SK-N-SH (cell line): ENCODE measurements at places on chromosomes 16 and 17.

DNA sequence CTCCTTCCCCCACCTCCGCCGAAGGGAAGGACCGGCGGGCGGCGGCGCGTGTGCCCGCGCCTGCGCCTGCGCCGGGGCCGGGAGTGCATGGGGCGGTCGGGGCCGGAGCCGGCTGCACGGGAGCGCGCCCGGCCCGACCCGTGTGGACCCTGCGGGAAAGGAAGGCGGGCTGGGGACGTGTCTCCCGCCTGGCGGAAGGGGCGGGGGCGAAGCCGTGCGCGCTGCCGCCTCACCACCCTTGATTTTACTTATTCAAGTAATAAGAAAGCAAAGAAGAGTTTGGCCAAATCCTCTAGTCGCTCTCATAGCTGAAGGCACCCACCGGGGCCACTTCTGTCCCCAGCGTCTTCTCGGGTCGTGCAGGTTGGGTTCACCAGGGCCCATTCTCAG, 596 bp upstream of the PFN1 start:
- DNase-seq = peak; percentile 95

- no peak for DNase-seq
Observed at GRCh38 chr16:23924128-23924527, 88.3 kb downstream of the PRKCB start.

GRCh38 chr17:59877965-59878364, 14.8 kb downstream of the TUBD1 start:
- no peak for DNase-seq

DNA sequence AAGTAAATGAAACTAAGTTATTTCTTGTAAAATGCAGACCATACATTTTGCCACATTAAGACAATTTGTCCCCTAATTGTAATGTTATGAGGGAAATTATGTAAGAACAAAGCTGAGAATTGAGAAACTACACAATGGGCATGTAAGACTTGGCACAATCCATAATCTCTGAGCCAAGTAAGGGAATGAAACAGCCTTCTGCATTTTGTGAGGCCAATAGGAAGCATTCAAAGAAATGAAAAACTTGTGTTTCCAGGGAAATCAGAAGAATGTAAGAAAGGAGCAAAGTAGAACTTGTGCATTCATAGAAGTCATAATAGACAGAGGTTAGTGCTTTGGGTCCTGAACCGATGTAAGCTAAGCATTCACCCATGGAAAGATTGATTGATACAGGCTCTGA, 1.8 kb downstream of the KRTAP9-4 start:
- no peak for DNase-seq

DNA sequence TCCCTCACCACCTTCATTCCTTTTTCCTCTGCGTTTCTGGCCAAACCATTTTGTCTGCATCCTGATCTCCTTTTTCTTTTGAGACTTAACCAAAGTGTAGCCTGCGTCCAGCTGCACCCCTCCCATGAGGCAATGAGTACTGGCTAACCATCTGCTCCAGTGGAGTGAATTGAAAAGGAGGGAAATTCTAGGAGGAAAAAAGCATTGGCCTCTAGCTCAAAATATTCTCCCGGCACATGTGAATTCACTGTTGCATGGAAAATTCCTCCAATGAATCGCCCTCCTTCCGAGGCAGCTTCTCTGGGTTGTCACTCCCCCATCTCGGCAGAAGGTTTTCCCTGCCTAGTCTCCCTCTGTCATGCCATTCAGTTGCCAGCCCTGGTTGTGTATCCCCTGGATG, 5.6 kb downstream of the RAP1GAP2 start:
- DNase-seq = no peak

GRCh38 chr16:49684696-49685095, 171.2 kb downstream of the ZNF423 start:
- no peak for DNase-seq

GRCh38 chr17:77965352-77965751, 6.8 kb downstream of the TNRC6C start:
- no peak for DNase-seq

GRCh38 chr16:48052731-48053417, 102.9 kb downstream of the ABCC12 start:
- no peak for DNase-seq

DNA sequence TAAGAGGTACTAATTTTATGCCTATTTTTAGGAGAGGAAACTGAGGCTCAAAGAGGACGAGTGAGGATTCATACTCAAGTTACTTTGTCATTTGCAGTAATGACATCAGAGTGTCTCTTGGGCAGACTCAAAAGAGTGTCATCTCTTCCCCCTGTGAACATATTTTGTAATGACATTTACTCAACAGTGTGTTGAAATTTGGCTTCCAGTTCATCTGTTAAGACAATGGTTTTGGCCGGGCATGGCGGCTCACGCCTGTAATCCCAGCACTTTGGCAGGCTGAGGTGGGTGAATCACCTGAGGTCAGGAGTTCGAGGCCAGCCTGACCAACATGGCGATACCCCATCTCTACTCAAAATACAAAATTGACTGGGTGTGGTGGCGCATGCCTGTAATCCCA, 28.9 kb downstream of the WFDC1 start:
- DNase-seq = no peak

DNA sequence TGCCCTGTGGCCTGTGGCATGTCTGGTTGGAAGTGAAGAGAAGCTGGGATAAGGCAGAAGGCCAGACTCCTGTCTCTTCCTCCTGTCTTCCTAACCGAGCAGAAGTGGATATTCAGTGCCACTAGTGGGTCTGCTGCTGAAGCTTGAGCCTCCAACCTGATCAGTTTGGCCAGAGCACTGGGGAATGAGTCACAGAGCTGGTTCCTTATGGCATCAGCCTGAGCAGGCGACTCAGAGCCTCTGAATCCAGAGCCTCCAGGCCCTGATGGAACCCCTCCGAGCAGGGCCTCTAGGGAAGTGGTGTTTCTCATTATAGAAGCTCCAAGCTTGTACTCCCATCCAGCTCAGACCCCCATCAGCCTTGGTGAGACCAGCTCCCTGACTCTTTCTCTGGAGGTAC, 2.0 kb downstream of the WSCD1 start:
- DNase-seq = no peak

- peak; percentile 81 for DNase-seq
Observed at GRCh38 chr17:78925662-78926555, 722 bp upstream of the TIMP2 start.

DNA sequence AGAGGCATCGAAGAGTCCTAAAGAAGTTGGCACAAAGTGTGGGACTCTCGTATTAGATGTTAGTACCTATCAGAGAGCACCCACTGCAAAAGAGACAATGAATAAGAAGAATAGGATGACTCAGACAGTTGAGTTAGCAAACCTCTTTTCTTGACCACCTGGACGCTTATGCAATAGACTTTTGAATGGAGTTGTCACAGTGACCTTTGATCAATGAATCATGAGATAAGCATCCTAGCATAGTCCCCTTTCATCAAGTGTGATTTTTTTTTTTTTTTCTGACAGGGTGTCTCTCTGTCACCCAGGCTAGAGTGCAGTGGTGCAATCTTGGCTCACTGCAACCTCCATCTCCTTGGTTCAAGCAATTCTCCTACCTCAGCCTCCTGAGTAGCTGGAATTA, 1417.9 kb upstream of the GOT2 start:
- no peak for DNase-seq

DNA sequence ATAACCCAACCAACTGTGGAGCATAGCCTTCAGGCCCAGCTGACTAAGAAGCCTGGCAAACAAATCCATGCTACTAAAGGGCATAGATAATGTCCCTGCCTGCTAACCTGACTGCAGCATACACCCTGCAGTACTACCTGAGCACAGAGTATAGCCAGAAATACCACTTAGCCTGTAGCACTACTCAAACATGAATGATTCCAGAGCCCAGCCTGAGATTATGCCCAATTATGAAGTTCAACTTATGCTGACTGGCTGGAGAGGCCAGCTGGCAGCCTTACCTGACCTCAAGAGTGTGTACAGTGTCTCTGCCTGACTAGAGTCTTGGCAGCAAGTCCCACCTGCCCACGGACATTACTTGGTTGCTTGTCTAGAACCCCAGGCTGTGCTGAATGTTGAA, 1265.3 kb downstream of the CDH11 start:
- DNase-seq = no peak

DNA sequence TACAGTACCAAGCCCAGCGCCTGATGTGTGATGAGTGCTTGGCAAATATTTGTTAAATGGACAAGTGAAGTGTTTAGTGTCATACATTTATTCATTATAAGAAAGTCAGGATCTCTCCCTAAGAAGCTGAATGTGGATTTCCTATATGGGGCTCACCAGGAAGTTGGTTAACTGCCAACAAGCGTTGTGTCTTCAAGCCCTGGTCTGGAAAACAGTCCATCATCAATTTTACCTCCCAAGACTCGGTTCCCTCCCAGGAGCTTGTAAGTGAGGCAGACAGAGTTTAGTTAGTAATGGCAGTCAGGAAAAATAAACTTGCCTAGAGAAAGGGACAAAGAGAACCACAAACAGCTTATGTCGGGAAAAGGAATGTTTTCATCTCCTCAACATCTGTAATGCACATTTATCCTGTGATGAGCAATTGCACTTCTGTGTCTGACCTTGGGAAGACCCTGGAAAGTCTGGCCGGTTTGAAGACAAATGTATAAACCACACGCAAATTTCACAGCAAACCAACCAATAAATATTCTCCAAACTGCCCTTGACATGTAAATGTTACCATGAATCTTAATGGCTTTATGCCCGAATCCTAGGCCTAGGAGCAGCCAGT, 28.3 kb downstream of the C16orf95 start:
- no peak for DNase-seq

GRCh38 chr17:11644265-11645212, 46.3 kb downstream of the DNAH9 start:
- peak; percentile 70 for DNase-seq

GRCh38 chr17:60729854-60730253, 52.2 kb downstream of the BCAS3 start:
- no peak for DNase-seq

DNA sequence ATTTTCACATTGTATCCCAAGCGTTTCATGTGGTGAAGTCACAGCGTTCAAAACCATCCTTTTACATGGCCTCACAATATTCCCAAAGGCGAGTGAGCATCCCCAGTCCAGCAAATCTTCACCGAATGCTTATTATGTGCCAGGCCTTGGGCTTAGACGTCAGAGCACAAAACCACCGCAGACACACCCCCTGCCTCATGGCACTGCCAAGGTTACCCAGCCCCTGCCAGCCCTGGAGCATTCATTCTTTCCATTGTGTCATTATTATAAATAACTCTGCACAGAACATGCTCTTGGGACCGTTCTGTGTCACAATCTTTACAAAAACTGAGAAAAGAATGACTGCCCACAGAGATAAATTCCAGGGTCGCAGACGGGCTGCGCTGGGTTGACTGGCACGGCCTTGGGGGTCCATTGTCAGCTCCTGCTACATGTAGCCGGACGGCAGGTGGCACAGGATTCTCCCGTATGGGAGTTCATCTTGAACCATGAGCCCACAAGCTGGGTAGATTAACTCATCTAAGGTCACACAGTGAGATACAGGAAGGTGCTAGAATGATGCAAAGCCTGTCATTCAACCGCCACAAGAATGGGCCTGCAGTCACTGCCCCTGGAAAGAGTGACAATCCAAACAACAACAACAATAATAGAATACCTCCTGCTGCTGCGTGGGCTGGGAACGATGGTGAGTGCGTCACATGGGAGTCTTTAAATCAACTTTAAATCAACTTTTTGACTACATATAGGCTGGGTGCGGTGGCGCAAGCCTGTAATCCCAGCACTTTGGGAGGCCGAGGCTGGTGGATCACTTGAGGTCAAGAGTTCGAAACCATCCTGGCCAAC, 4.5 kb upstream of the NECAB2 start:
- DNase-seq = no peak

DNA sequence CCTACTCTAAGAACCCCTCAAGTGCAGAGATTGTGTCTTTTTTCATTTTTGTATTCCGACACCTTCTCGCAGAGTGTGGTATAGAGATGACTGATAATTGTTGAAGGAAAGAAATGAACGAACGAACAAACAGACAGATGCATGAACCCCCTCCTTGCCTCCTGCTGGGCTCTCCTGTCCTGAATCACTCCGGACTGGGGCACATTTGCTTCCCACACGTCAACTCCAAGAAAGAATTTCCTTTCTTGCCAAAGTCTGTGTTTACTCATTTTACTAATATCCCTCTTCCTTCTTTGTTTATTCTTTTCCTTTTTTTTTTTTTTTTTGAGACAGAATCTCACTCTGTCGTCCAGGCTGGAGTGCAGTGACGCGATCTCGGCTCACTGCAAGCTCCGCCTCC, 37.5 kb upstream of the BHLHA9 start:
- DNase-seq = no peak

- peak; percentile 67 for DNase-seq
Observed at GRCh38 chr16:30184096-30184890, 891 bp downstream of the CORO1A start.

GRCh38 chr17:77107506-77108433, 33.0 kb upstream of the SEC14L1 start:
- no peak for DNase-seq

- no peak for DNase-seq
Observed at GRCh38 chr17:77770331-77771105, 188.0 kb upstream of the TNRC6C start.
